ENCODE measurements at places on chromosomes 1 and 21.

DNA sequence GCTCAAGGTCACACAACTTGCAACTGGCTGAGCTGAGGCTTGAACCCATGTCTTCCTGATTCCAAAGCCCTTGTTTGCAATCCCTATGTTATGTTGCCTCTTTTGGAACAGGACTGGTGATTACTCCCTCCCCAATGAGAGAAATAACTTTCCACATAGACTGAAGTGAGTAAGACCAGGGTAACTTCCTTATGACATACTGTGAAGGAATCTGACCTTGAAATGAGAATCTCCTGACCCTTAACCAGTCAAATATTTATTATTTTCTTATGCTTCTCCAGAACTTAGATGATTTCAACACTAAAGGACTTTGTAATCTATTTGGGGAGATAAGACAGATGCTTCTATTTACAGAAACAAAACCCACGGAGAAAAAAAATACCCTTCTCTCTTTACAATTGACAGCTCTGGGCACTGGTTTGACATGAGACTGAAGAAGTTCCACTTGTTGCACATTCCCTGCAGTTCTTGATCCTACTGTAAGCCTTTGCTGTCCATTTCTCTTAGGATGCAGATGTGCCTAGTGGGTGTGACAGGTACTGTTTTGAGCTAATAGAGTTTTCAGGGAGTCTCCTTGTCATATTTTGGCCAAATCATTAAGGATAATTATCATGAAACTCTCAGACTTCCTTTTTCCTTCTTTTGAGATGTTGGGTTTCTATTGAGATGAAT, 3.9 kb upstream of the RPTN start:
- no peak for DNase-seq

GRCh38 chr21:29186246-29186645, 55.8 kb downstream of the MAP3K7CL start:
- no peak for DNase-seq

DNA sequence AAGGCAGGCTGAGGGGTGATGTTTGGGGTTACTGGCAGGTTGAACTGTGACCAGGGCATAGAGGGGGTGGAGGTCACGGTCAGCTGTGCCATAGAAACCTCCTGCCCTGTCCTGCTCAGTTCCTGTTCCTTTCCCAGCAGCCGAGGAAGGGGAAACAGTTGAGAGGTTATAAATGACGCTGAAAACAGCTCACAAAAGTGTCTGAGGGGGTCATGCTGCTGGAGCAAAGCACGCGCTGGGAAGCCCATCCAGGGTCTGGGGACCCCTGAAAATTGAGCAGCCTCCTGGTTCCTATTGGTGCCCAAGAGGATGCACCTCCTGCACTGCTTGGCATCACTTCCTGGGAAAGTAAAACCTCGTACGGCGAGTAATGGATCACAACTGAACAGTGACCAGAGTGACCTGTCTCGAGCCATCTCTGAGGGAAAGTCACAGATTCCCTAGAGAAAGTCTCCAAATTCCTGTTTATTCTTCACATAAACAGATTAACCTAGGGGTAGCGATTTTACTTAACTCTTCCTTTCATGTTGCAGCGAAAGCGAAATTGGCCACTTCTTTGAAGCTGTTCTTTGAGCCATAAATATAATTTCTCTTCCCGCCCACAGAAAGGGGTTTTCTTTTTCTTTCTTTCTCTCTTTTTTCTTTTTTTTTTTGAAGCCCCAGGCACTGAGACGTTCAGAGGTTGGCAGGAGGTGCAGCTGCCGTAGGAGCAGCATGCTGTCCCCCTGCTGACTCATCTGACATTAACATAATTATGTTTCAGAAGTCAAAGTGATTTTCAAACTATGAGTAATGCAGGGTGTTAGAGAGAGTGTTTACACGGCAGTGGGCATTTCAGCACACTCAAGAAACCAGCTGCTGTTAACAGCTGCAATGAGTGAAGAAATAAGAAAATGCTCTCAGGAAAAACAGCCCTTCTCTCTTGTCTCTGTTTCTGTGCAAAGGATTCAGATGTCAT, 41.8 kb upstream of the ATF3 start:
- DNase-seq: peak; percentile 77

DNA sequence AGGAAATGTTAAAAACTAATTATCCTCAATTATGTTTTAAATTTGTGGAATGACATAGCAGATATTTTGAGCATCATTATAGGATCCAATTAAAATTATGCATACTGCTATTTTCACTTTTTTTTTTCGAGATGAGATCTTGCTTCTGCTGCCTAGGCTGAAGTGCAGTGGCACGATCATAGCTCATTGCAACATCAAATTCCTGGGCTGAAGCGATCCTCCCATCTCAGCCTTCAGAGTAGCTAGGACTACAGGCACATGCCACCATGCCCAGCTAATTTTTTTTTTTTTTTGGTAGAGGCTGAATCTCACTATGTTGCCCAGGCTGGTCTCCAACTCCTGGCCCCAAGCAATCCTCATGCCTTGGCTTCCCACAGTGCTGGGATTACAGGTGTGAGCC, 11.3 kb upstream of the SLC1A7 start:
- no peak for DNase-seq

- no peak for DNase-seq
Measured at GRCh38 chr1:54542962-54543539, 5.0 kb upstream of the ACOT11 start.

DNA sequence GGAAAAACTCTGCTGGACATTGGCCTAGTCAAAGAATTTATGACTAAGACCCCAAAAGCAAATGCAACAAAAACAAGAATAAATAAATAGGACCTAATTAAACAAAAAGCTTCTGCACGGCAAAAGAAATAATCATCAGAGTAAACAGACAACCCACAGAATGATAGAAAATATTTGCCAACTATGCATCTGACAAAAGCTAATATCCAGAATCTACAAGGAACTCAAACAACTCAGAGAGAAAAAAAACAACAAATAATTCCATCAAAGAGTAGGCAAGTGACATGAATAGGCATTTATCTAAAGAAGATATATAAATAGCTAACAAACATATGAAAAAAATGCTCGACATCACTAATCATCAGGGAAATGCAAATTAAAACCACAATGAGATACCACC, 91.2 kb upstream of the PALMD start:
- no peak for DNase-seq

DNA sequence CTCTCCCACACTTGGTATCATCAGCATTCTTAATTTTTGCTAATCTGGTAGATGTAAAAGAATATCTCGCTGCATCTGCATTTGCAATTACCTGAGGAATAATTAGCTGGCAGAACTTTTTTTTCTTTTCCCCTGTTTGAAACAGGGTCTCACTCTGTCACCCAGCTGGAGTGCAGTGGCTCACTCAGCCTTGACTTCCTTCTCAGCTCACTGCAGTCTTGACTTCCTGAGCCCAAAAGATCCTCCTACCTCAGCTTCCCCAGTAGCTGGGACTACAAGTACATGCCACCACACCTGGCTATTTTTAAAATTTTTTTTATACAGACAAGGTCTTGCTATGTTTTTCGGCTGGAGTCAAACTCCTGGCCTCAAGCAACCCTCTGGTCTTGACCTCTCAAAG, 35.4 kb upstream of the ENAH start:
- DNase-seq: no peak

GRCh38 chr1:116853680-116854402, 55.9 kb upstream of the PTGFRN start:
- DNase-seq: peak; percentile 78

Data from astrocyte of the cerebellum (primary cell).